ENCODE measurements at places on chromosomes 5 and 9.

DNA sequence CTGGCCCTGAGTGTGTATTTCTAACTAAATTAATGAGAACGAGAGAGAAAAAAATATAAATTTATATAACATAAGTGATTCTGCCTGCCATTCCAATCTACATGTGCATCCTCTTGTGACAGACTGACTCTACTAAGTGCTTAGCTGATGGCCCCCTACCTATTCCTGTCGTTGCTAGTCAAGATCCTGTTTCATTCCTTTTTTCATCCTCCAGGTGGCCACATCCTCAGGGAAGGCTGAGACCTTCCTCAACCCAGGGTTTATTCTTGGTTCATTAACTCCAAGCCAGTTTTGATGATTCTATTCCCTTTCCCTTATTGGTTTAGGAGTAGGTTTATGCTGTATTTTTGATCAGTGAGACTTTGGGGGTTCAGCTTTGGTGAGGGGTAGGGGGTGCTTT lies 201.3 kb downstream of the C9orf152 start:
- no peak for DNase-seq

DNA sequence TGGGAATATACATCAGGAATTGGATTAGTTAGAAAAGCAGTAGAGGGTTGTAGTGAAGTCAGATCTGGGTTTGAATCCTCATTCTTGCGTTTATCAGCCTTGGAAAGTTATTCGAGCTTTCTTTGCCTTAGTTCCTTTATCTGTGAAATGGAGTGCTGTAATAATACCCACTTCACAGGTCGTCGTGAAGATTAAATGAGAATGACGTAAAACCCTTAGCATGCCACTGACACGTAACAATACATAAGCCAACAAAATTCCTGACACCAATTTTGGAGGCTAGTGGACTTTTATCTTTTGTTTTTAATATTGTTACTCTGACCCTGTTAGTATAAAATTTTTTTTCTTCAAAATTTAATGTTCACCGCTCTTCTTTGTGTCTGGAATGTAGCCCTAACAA lies 3.4 kb downstream of the SKP2 start:
- DNase-seq: no peak

- no peak for DNase-seq
Measured at GRCh38 chr9:136852664-136853595, 784 bp downstream of the MAMDC4 start.

- no peak for DNase-seq
Measured at GRCh38 chr5:103407402-103407801, 148.8 kb downstream of the MACIR start.

- DNase-seq: no peak
Measured at GRCh38 chr9:136565086-136565714, 19.4 kb upstream of the NOTCH1 start.

- DNase-seq: no peak
Measured at GRCh38 chr5:136034984-136035383, 6.2 kb downstream of the TGFBI start.

DNA sequence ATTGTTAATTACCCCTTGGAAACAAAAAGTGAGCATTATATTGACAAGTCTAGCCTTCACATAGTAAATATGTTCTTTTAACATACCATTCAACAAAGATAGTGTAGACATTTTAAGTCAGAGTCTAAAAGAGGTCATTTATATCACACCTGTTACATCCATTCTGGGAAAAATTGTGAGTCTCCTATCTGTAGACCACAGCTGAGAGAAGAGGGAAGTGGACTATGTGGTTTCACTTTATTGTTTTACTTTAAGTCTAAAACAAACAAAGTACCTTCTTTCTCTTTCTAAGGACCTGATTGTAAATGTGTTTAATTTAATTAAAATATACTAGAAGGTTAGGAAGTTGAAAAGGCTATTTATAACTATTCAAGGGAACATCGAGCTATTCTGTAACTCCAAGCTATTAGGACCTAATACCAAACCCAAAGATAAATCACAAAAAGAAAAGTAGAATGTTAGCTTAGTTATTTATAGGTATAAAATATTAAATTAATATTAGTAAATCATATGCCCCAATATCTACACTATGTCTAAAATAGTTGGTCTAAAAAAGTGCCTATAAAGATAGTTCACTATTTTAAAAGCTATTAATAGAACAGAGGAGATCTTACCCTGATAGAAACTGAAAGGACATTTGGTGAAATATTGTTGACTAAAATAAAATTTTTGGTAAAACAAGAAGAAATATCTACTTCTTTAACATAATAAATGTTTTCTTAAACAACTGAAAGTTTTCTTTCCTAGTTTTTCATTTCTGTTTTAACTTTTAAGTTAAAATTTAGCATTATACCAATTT lies 134.9 kb downstream of the TMEM167A start:
- DNase-seq: no peak

DNA sequence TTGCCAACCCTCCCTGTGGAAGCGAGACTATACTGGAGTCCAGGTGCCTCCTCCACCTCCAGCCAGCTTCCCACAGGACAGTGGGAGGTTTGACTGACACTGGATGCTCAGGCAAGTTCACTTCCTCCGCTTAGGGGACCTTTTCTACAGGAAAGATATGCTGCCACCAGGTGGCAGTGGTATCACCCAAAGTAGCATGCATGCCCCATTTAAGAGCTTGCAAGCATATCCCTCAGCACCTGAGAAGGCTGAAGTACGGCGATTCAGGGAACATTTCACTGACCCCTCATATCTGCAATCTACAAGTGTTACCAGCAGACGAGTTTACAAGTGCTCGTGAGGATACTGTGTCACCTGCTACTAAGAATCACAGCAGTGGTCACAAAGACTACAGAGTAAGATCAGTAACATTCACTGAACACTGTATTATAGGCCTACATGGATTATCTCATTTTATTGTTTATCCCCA lies 75.5 kb downstream of the KLHL3 start:
- peak; percentile 74 for DNase-seq

- DNase-seq: no peak
Measured at GRCh38 chr9:128419061-128419925, 1.4 kb upstream of the CERCAM start.

GRCh38 chr5:168446983-168447619 lies 39.2 kb upstream of the RARS1 start:
- no peak for DNase-seq

GRCh38 chr5:154511984-154512383 lies 34.0 kb upstream of the HAND1 start:
- no peak for DNase-seq

GRCh38 chr5:113574417-113574816 lies 60.9 kb downstream of the YTHDC2 start:
- no peak for DNase-seq

DNA sequence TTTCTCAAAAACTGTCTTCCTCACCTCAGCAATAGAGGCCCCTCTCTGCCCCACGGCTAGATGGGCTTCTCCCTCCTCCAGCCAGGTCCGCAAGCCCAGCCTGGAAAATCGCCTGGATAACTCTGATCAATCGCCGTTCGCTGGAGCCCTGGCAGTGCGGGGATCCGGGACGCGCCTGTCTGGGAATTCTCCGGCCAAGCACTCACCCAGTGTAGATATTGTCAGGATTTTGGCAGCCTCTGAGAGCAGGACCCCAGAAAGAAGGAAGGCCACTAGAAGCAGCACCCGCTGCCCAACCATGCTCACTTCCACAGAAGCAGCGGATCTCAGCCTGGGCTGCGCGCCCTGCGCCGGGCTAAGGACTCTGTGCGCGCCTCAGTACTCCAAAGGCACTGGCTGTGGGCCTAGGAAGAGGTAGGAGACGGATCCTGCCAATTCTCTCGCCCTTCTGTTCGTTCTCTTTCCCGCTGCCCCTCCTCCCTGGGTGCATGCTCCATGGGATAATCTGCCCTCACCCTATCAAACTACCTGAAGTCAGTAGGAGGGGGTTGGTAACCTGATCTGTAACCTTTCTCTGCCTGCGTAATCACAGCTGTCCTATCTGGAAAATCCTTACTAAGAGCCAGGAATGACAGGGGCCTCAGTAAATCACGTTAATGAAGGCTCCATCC lies at the start of gene UGT3A1:
TSS of gene UGT3A1 (minus strand) at position 450 of the 671 bp plus-strand sequence. CDS start at position 300, 150 bp downstream.
- no peak for DNase-seq

DNA sequence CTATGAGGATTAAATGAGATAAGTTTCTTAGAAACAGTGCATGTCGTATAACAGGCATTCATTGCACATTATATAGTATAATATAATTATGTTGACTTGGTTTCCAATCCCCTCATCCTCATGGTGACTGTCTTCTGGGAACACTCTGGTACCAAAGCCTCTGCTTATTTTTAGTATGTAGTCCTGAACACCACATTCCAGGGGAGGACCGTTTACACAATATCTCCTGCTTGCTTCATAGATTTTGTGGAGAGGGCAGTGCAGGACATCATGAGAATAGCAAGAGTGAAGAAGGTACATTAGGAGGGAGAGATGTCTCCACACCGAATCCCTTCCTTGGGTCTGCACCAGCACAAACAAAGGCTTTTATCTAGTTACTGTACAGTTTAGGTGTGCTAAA lies 20.5 kb upstream of the BHMT start:
- DNase-seq: no peak
